ENCODE measurements at places on chromosomes 7 and 10.

DNA sequence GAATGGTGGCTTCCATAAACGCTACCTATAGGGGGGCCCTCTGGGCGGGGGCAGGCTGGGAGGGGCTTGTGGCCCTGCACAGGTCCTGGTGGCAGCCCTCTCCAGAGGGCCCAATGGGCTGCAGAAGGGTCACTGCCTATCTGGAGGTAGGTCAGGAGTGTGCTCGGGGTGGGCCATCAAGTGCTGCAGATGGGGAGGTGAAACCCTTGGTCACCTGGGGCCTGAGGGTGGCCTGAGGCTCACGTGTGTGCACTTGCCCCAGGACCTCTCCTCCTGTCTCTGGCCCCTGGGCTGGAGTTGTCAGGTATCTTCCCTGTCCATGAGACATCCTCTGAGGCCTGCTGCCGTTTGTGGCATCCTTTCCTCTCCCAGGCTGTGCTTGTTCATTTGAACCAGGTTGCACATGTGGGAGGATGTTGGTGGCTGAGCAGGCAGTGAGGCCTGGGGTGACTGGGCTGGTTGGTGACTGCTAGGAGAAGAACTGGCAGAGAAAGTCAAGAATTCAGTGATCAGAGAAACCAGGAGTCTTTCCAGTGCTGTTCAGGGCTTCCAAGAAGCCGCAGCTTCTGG, 21.1 kb upstream of the SH2D4B start:
- no peak for DNase-seq

- peak; percentile 35 for DNase-seq
These were observed at the start of gene GBX1 for GRCh38 chr7:151167197-151167961. TSS of gene GBX1 (minus strand) at chr7:151167694. CDS start at chr7:151167548, 146 bp downstream.

DNA sequence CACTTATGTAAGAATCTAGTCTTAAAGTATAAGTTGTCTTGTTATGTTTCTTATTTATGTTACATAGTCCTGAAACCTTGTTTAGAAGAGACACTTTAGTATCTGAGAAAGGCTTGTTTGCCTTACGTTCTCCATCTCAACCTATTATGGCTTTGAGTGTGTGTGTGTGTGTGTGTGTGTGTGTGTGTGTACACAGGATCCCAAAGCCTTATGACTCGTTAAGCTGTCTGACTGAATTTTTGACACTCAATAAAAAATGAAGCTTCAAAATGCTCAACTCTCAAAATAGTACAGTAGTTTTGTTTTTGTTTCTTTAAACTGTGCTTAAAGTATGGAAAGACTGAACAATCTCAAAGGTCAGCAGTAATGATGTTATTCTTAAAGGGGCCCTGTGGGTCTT, 18.0 kb downstream of the CALU start:
- DNase-seq: no peak

- no peak for DNase-seq
These were observed 235.3 kb upstream of the PRKCQ start for GRCh38 chr10:6815346-6815745.

- no peak for DNase-seq
These were observed 490.2 kb upstream of the AUTS2 start for GRCh38 chr7:69108097-69108496.

DNA sequence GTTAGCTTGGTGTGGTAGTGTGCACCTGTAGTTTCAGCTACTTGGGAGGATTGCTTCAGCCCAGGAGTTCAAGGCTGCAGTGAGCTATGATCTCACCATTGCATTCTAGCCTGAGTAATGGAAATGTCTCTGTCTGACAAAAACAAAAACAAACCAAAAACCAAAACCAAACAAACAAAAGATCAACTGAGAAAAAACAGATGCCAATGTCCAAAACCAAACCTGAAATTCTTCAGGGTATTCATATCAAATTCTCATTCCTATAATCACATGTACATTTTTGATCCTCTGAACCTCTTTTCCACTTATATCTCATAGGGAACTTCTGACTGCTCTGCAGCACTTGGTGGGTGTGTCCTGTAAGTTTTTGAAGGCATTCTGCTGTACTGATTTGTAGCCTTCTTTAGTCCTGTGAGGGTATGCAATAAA, 87.0 kb downstream of the CDK6 start:
- DNase-seq: no peak

DNA sequence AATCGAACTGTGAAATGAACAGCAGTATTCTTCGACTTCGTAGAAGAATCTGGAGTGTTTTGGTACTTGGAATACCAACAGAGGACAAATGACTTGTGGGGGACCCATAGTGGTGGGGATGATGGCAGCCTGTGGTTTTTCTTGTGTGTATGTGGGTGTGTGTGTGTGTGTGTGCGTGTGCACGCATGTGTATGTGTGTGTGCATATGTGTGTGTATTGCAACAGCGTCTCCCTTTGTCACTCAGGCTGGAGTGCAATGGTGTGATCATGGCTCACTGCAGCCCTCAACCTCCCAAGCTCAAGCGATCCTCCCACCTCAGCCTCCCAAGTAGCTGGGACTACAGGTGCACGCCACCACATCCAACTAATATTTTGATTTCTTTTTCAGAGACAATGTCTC, 9.4 kb upstream of the YWHAG start:
- no peak for DNase-seq

DNA sequence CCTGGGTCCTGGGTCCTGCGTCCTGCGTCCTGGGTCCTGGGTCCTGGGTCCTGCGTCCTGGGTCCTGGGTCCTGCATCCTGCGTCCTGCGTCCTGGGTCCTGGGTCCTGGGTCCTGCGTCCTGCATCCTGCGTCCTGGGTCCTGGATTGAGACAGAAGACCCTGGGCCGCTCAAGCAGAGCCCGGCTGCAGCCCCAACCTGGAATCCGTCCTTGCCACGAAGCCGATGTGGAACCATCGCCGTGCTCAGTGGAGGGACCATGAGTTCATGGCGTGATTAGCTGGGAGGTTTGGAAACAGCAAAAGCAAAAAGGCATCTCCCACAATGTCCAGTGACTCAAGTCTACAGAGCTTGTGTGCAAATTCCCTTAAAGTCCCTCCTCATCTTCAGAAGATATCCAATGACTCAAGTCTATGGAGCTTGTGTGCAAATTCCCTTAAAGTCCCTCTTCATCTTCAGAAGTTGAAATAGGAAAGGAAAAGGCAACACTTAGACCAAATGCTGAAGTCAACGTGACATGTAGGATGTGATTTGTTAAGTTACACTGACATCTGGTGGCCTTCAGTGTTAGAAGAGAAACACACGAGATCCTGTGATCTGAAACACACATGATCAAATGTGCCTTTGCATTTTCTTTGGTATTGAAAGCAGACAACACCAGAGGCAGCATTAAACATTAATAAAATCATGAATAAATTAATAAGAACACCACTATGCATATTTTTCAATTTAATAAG, 179.9 kb downstream of the PTPRN2 start:
- DNase-seq: no peak
